ENCODE measurements at places on chromosomes 3 and 15.

DNA sequence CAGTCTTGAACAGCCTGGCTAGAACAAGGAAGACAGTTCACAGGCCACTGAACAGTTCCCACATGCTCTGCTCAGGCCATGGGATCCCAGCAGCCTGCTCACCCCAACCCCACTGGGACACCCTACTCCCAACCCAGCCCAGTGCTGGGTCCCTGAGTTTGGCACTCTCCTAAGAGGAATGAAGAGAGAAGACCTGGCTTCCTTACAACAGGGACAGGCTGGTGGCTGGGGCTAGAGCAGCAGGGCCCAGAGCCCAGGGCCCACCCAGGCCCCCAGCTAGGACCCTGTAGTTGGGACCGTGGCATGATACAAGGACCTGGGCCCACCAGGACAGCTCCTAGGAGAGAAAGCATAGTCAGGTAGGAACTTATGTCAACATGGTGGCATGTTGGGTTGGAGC lies 43.4 kb downstream of the SEMA3G start:
- DNase-seq: peak; percentile 33

DNA sequence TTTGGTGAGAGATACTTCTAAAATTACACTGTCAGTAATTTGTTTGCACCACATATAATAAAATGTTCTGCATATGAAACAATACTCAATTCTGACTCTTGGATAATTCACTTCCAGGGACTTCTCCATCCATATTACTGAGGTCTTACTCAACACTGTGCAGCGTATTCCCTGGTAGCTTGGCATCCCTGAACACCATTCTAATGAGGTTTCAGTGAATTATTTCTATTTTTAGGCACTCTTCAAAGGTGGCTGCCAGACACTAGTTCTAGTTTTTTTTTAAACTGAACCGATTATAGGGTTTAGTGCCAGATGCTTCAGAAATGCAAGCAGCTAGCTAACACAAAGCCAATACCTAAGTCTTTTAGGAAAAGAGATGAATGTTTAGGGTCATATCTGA lies 283.3 kb downstream of the FEZF2 start:
- no peak for DNase-seq

GRCh38 chr3:73192036-73192738 lies 130.7 kb downstream of the EBLN2 start:
- DNase-seq: no peak

DNA sequence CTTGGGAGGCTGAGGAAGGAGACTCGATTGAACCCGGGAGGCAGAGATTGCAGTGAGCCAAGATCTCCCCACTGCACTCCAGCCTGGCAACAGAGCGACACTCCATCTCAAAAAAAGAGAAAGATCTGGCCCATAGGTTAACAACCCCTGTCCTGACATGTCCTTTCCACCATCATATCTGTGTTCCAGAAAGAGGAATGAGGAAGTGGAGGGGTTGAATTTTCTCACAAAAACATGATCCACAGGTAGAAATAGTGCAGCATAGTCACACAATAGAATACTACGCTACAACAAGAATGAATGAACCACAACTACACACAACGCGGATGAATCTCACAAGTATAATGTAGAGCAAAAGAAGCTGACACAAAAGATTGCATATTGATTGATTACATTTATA lies 4.7 kb upstream of the SLC51B start:
- DNase-seq: no peak

- DNase-seq: no peak
Observed at GRCh38 chr3:141143517-141143916, 88.1 kb upstream of the PXYLP1 start.

GRCh38 chr15:38897551-38897950 lies 332.9 kb upstream of the RASGRP1 start:
- DNase-seq: no peak

- peak; percentile 51 for DNase-seq
Observed at GRCh38 chr3:3366386-3366785, 186.9 kb upstream of the CRBN start.

GRCh38 chr15:80530737-80531365 lies 126.7 kb downstream of the ARNT2 start:
- no peak for DNase-seq

DNA sequence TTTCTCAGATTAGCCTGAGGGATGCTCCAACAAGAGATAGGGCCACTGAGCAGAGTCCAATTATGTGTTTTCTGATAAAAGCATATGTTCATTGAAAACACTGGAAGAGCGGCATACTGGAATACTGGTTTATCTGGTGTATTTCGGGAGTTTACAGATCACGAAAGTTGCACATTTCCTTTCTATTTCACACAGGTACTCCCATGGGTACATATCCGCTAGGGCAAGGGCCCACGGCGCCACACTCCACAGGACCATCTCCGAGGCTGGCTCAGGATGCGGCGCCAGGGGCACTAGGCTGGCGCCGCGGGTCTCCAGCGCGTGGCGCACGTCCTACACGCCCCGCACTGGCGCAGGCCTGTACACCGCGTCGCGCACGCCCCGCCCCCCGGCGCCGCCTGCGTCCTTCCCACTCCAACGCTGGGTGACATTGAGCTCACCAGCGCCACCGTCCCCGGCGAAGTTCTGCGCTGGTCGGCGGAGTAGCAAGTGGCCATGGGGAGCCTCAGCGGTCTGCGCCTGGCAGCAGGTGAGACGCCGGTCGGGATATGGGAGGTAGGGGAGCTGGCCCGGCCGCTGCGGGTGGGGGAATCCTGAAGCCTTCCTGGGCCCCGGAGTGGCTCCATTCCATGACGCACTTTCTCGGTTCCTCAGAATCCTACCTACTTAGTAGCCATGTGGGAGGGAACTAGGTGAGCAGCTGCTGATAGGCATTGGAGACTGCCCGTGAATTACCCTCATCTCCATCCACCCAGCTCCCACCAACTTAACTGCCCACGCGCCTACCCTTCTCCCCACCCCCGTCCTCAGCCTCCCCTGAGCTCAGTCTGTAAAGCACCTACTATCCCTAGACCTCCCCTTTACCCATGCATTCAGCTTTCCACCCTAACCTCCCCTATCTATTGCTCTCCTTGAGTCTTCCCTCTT lies at the start of gene FAM162A:
TSS of gene FAM162A (plus strand) at position 412 of the 927 bp plus-strand sequence. CDS start at position 496, 84 bp downstream.
- DNase-seq: peak; percentile 98

DNA sequence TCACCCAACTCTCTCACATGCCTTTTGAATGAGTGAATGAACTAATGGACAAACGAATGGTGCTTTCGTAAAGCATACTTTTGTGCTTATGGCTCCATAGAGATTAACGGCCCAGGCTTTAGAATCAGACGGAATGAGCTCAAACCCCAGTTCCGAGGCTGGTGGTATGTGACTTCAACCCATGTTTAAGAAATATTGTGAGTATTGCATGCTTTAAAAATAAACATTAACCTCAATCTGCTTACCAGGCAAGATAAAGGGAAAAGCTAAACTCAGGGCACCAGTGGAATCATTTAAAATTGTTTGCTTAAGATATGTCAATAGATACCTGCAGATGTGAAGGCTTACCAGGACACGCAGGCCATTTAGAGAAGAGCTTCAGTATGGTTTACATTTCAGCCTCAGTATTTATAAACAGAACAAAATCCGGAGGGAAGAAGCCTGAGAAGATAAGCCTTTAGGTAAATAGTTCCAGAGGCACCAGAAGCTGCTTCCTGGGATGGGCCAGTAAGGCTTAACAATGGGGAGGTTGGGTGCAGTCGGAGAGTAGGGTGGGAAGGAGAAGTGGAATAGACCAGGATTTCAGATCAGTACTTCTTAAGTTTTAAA lies 186.4 kb downstream of the ADAMTS9 start:
- DNase-seq: no peak

GRCh38 chr15:22224241-22224671 lies 143.9 kb downstream of the OR4M2 start:
- DNase-seq: no peak

GRCh38 chr3:184203526-184203925 lies 17.5 kb downstream of the ABCF3 start:
- DNase-seq: no peak

DNA sequence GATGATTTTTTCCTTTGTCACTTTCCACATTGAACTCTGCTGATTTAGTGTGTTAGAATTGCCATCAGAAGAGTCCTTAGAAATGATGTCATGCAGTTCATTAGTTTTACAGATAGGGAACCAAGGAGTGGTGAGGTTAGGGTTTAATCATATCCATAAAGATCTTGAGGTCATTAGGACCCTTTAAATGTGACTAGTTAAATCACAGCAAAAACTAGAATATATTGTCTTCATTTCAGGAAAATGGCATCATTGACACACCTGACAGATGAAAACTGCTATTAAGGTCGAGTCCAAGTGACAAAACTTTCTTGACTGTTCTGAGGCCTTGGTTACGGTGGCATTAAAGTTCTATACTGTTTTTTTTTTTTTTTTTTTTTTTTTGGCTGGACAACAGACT lies 50.5 kb downstream of the MBNL1 start:
- DNase-seq: no peak

- no peak for DNase-seq
Observed at GRCh38 chr3:43117257-43117656, 11.4 kb upstream of the POMGNT2 start.

DNA sequence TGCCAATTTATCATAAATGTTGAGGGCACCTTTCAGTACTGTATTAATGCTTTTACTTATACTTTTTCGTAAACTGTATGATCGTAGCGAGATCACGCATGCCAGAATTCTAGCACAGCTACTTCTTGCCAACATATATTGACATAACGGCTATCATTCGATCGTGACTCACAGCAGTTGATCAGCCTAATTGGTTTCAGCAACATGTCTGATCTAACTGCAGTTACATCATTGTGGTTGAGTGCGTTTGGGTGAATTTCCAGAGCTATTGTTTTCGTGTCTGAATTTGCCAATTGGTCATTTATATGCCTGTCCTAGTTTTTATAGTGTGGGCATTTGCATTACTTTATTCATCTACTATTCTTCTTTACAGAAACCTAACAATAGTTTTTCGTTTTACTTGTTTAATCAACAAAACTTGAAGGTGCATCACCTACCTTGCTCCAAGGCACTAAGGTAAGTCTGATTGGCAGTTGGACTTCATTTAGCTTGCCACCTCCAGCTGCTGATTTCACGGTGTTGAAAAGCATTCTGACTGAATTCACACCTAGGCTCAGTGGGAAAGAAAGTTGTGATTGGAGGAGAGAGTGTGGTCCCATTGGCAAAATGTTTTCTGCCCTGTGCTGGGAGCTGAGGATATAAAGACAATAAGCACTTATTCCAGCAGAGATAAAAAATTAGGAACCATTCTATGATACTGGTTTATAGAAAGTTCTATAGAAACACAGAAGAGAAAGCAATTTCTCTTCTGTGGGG lies 120.9 kb upstream of the RGMA start:
- no peak for DNase-seq

GRCh38 chr3:27568393-27568792 lies 84.2 kb upstream of the SLC4A7 start:
- DNase-seq: peak; percentile 67

- DNase-seq: no peak
Observed at GRCh38 chr3:178597371-178597770, 61.1 kb downstream of the KCNMB2 start.

DNA sequence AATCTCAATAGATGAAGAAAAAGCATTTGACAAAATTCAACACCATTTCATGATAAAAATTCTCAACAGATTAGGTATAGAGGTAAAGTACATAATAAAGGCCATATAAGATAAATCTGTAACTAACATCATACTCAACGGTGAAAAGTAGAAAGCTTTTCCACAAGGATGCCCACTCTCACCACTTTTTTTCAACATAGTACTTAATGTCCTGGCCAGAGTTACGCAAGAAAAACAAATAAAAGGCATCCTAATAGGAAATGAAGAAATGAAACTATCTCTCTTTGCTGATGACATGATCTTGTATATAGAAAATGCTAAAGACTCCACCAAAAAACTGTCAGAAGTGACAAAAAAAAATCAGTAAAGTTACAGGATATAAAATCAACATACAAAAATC lies 33.0 kb downstream of the THBS1 start:
- DNase-seq: no peak

DNA sequence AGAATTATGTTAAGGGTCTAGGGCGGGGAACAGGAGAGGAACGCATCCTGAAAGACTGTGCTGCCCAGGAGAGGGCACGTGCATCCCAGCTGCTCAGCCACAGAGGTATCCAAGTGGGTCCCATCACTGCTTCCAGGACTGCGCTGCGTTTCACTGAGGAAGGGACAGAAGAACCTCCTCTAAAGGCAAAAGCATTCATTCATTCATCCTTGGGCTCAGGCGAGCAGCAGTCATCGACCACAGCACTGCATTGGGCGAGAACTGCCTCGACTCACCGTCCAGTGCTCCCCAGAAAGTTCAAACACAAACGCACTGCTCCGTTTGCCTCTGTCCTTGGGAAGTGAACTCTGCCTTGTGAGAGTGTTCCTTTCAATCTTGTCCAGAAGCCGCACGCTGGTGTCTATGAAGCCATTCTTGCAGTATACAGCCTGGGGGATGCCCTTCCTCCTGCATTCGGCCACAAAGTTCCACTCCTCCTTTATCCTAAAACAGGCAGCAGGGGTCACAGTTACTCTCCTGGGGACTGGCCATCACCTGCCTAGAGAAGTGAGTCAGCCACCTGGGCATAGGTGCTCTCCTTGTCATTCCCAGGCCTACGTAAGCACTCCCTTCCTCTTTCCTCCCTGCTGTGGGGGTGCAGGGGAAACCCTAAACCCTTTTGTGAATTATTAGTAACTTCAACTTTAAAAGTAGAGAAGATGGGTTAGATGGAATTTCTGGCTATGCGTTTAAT lies 21.2 kb downstream of the LRRC2 start:
- no peak for DNase-seq

- no peak for DNase-seq
Observed at GRCh38 chr3:98501270-98501669, 3.8 kb downstream of the OR5K2 start.

- no peak for DNase-seq
Observed at GRCh38 chr3:182626484-182627467, 166.5 kb upstream of the ATP11B start.

- no peak for DNase-seq
Observed at GRCh38 chr15:69675731-69676130, 223.1 kb downstream of the RPLP1 start.

GRCh38 chr3:130519754-130520153 lies 2.8 kb downstream of the COL6A6 start:
- DNase-seq: no peak

- DNase-seq: no peak
Observed at GRCh38 chr3:108966773-108967172, 13.1 kb upstream of the GUCA1C start.

DNA sequence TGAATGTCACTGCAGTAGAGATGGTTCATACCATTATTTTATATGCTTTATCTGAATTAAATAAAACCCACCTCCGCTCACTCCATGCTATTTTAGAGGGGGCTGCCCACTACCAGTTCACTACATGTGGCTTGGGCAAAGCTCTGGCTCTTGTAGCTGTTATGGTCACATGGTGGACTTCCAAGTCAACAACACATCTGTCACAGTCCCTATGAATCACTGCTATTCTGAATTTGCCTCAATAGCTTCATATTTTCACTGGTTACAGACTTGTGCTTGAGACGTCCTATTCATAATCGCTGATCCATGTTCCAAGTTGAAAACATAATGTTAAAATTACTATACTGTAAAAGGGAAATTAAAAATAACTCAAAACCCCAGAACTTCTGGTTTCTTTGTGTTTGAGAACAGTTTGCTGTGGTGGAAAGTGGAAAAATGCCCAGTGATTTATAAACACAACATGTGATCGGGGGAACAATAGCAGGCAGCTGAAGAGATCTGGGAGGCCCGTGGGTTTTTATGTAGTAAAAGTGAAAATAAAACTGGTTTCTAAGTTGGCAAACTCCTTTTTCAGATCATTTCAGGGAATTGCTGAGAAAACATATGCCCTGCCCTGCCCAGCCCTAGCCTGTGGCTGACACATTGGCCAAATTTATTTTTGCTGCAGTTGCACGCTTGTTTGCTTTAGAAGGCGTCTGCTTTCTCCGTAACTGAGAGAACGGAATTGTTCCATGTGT lies 128.8 kb upstream of the PRR23C start:
- peak; percentile 33 for DNase-seq

Measured in right cardiac atrium (tissue), 5 donors.